ENCODE measurements at places on chromosomes 4 and X.

DNA sequence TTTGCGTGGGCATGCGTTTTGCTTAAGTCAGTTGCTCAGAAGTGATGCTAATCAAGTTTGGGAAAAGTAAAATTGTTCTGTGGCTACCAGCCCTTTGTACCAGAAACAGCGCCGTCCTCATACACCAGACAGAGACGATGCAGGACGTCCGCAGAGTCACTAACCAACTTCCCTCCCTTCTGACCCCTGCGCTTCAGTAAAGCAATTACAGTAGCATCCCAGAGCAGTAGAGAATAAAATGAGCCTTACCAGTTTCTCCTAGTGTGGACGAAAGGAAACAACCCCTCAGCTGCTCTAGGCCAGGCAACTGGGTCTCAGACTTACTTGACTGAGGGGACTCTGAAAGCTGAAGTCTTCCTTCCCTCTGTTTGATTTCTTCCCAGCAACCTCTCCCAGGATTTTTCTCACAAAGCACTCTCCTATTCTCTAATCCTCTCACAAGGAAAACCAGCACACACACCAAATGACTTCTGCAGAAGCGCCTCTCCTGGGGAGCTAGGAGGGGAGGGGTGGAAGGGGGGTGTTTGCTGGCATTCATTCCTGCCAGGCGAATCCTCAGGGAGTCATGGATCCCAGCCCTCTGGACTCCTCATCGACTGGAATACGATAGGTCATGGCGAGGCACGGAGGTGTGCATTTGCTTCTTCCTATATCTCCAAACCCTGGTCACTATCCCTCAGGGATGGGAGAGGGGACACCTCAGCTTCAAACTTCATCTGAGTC, 56.0 kb upstream of the MID1 start:
- no peak for DNase-seq

GRCh38 chrX:7247346-7247745, 99.4 kb upstream of the PUDP start:
- DNase-seq, result no peak

GRCh38 chr4:157035471-157035870, 40.5 kb upstream of the GLRB start:
- DNase-seq, result no peak

GRCh38 chrX:70030301-70030767, 19.4 kb downstream of the AWAT2 start:
- peak; percentile 44 for DNase-seq

DNA sequence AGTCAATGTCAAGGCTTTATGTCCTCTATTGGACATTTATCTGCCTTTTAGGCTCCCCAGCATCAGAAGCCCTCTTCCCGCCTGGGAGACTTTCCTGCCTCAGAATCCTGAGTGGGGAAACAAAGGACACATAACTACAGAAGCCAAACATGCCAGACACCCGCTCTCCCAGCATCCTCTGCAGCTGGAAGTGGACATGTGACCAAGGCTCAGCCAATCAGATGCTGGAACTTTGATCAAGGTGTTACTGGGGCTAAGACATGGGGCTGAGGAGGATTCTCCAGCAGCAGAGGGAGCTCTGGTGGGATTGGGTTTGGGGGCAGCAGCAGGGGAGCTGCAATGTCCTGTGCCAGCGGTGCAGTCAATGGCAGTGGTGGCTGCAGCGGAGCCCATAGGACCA, 19.5 kb downstream of the SLC2A9 start:
- no peak for DNase-seq

- DNase-seq, result peak; percentile 44
These were observed 90.1 kb downstream of the IRF2 start for GRCh38 chr4:184384056-184384809.
